ENCODE measurements at places on chromosomes 1 and 21.

- DNase-seq, result no peak
Measured at GRCh38 chr1:58572690-58573089, 4.4 kb downstream of the TACSTD2 start.

DNA sequence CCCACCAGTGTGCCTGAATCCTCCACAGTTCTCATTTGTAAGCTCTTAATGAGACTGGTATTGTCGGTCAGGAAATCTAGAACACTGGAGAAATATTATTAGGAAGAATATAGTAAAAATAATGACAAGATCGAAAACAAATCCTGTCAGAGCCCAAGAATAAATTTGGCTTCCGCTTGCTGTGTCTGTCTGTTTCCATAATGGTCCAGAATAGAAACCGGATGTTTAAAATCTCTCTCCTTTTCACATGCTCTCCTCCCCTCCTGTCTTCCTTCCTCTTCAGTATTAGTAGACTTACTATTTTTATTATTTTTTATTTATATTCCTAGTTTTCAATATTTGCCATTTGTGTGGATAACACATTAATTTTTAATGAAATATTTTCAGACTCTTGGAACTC, 187.7 kb downstream of the SDCCAG8 start:
- DNase-seq, result no peak

GRCh38 chr1:37053173-37053572, 18.9 kb upstream of the GRIK3 start:
- DNase-seq, result no peak

- no peak for DNase-seq
Measured at GRCh38 chr1:55146781-55147180, 68.4 kb downstream of the USP24 start.

DNA sequence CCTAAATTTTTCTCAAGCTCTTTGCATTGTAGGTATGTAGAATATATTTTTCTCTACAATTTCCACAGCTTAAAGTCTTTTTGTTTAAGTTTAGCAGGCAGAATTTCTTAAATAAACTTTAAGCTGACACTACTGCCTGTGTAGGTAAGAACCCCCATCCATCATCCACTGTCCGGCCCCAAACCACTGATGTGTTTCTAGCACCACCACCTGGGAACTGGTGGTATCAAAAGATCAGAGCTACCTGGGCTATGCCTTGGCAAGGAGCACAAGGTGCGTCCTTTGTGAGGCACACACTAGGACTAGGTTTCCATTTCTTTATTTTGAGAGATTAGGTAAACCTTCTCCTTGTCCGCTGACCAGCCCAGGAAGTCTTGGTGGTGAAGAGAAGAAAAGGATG, 10.5 kb upstream of the LELP1 start:
- no peak for DNase-seq

DNA sequence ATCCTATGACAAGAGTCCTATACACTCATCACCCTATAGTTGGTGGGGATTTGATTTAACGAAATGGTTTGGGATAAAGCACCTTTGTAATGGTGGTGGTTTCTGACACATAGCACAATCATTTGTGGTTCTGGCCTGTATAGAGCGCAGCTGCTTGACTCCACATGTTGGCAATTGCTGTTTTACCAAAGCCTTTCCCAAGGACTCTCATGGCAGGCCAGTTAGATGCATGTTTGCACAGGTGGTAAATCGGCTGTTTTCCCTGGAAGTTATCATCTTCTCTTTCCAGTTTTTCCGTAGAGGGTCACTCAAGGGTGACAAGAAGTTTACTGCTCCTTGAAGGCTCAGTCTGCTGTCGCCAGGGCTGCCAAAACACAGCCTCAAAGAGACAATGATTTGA, 17.1 kb upstream of the XPR1 start:
- no peak for DNase-seq

- DNase-seq, result no peak
Measured at GRCh38 chr1:17957588-17958267, 149.9 kb upstream of the IGSF21 start.

DNA sequence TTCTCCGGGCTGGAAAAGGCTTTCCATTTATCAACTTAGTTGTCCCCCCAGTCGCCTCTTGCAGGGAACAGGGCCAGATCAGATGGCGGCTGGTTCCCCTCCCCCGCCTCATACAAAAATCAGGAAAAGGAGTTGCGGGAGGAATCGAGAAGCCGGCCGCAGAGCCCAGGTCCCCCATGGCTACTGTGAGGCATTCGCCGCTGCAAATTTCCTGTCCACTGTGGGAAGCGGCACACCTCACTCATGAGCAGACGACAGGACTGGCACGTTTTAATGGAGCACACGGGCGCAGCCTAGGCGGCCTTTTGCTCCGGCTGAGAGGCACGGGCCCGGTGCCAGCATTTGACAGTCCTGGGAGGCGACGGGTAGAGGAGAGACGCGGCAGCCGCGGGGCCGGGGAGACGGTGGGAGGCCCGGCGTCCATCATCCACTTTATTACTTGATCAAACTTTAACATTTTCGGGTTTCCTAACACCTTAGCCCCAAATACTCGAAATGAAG, 1.1 kb downstream of the GNG4 start:
- DNase-seq, result no peak

- no peak for DNase-seq
Measured at GRCh38 chr1:184890539-184890973, 83.8 kb downstream of the NIBAN1 start.

DNA sequence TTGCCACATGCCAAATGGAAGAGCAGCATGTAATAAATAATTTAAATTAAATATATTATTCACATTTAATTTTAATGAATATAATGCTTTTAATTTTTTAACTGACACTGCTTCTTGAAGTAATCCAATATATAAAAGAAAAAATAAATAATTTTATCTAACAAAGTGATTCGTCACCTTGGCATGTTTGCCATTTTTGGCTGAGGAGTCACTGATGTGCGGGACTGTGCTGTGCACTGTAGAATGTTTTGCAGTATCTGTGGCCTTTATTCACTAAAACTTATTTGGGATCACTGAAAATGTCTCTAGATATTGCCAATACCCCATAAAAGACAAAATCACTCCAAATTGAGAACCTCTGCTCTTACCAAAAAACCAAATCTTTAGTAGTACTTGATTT, 807.8 kb downstream of the BRINP3 start:
- no peak for DNase-seq

DNA sequence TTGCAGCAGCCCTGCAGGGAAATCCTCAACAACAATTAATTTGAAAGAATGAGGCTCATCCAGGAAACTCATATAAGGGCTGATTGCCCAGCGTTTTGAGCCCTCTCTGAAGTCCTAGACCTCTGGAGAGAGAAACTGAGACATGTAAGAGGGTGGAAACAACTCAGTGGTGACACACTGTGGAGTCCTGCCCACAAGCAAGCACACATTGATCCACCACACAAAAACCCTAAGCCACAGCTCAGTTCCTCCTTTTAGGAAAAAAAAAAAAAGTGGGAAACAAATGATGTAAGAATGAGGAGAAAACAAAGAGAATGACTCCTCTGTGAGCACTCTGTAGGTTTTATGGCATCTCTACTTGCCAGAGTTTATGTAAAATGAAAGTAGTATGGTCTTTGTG, 22.9 kb upstream of the PLA2G5 start:
- DNase-seq, result no peak

Measured in left renal pelvis (tissue), 4 donors.